ENCODE measurements at places on chromosomes 2 and 18. TPM values are rescaled to one million over a fixed set of nuclear protein-coding genes. Genes with fewer than 3 reads are reported as not detected.

DSG4 gene
- total RNA-seq, result not detected

LRP2 gene
- total RNA-seq, result not detected

EPB41L5 gene
- 16.3 TPM for total RNA-seq

FOXD4L1 gene
- total RNA-seq, result not detected

CREG2 gene
- 0.36 TPM for total RNA-seq

C2orf78 gene
- not detected for total RNA-seq

UGT1A3 gene
- not detected for total RNA-seq

WDR43 gene
- total RNA-seq, result 45.3 TPM

GRCh38 chr2:239441261-239442078 is 40.6 kb upstream of the HDAC4 start:
- peak overlapping the region; percentile 10 for H3K4me3 ChIP-seq
- H3K27ac ChIP-seq, result no peak overlapping the region
- no peak for DNase-seq
- no peaks in the 10 kb centered on the region for H3K36me3 ChIP-seq

- H3K4me1 ChIP-seq, result no peaks in the 10 kb centered on the region
- no peak for DNase-seq
- H3K36me3 ChIP-seq, result no peaks in the 10 kb centered on the region
- no peak overlapping the region for H3K4me3 ChIP-seq
These were observed 1288.0 kb upstream of the ZEB2 start for GRCh38 chr2:145807968-145808367.

DNA sequence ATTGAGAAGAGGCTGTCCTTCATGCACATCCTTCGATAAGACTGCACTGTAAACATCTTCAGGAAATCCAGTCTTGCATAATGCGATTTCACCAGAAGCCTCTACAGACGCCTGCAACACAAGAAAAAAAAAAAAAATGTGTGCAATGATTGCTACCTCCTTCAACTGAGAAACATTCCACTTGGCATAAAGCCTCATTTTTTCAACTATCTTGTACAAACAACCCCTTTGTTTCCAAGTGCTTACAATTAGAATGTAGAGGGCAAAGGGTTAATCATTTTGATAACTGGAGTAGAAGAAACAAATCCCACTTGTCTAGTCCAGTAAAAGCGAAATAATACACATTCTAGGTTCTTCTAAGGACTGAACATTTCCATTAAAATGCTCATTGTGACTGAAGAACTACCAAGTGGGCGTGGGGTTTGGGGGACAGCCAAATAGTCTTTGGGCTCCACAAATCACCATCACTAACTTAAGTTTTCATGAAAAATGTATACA is 29.2 kb downstream of the CDH2 start:
- H3K27ac ChIP-seq, result no peak overlapping the region
- H3K4me3 ChIP-seq, result no peak overlapping the region

GRCh38 chr18:5709476-5710095 is 165.8 kb upstream of the EPB41L3 start:
- H3K36me3 ChIP-seq, result no peaks in the 10 kb centered on the region
- no peak for DNase-seq
- H3K4me1 ChIP-seq, result no peaks in the 10 kb centered on the region

DNA sequence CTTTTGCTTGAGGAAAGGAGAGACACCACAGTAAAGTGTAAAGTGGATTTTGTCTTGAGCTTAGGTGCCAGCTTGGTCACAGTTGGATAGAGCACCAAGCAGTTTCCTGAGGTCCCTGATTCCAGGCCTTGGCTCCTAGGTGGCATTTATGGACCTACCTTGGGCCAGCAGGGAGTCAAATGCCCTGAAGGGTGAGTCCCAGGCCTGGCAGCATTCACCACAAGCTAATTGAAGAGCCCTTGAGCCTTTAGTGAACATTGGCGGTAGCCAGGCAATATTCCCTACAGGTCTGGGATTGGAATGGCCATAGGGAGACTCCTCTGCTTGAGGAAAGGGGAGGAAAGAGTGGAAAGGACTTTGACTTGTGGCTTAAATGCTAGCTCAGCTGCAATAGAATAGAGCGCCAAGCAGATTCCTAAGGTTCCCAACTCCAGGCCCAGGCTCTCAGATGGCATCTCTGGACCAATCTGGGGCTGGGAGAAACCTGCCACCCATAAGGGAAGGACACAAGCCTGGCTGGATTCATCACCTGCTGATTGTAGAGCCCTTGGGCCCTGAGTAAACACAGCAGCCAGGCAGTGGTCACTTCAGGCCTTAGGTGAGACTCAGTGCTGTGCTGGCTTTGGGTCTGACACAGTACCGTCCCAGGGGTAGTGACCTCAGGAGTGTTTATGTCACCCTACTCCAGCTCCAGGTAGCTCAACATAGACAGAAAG is 137.5 kb upstream of the OTOS start:
- H3K4me3 ChIP-seq, result no peak overlapping the region
- no peaks in the 10 kb centered on the region for H3K27me3 ChIP-seq
- no peaks in the 10 kb centered on the region for H3K4me1 ChIP-seq
- no peak for DNase-seq
- no peaks in the 10 kb centered on the region for H3K36me3 ChIP-seq
- no peak overlapping the region for H3K27ac ChIP-seq

- H3K27me3 ChIP-seq, result no peaks in the 10 kb centered on the region
- H3K4me3 ChIP-seq, result no peak overlapping the region
- peaks cover 80% of the 10 kb centered on the region for H3K36me3 ChIP-seq
- DNase-seq, result peak; percentile 48
These were observed 6.1 kb upstream of the PCBP1 start for GRCh38 chr2:70081221-70081620.

GRCh38 chr2:27320958-27321543 is 1.8 kb downstream of the MPV17 start:
- H3K4me1 ChIP-seq, result peaks cover 30% of the 10 kb centered on the region
- peaks cover 8% of the 10 kb centered on the region for H3K36me3 ChIP-seq
- H3K27ac ChIP-seq, result no peak overlapping the region
- no peak overlapping the region for H3K4me3 ChIP-seq

DNA sequence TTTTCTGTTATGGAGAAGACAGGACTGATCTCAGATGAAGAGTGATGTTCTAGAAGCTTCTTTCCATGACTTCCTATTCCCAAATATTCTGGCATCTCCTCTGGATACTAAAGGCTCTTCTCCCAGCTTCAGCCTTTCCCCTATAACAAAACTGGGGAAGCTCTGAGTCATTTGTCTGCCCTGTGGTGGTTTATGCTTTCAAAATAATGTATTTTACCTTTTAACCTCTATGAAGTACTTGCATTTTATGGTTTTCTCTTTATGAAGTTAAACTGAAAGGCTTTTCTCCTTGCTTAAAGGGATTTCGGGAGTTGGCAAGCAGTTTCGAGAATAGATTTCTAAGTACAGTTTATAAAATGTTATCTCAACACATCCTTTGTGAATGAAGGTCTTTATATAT is 104.4 kb downstream of the TANC1 start:
- H3K36me3 ChIP-seq, result no peaks in the 10 kb centered on the region
- H3K4me1 ChIP-seq, result peaks cover 58% of the 10 kb centered on the region
- H3K27ac ChIP-seq, result peak overlapping the region; percentile 50
- H3K4me3 ChIP-seq, result no peak overlapping the region

GRCh38 chr2:149652926-149653325 is 65.4 kb upstream of the MMADHC start:
- no peaks in the 10 kb centered on the region for H3K36me3 ChIP-seq
- no peaks in the 10 kb centered on the region for H3K4me1 ChIP-seq
- H3K4me3 ChIP-seq, result no peak overlapping the region
- no peak for DNase-seq
- H3K27ac ChIP-seq, result no peak overlapping the region
- H3K27me3 ChIP-seq, result no peaks in the 10 kb centered on the region

DNA sequence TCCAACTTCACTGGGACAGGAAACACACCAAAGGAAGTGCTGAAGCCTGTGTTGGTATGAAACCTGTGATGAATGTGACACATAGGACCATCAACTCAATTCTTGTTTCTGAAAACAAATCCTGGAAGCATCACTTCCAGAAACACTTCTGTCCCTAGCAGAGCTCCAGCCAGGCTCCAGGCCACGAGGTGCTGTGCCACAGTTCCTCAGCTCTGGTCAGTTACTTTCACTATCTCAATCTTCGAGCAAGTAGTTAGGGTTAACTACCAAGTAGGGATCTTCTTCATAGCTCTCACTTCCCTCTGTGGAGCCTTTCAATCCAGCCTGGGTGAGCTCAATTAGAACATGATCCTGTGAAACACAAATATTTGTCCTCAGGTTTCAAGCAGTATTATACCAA is 3.6 kb upstream of the LCT start:
- H3K27me3 ChIP-seq, result no peaks in the 10 kb centered on the region
- peaks cover 5% of the 10 kb centered on the region for H3K36me3 ChIP-seq
- no peak for DNase-seq
- H3K27ac ChIP-seq, result peak overlapping the region; percentile 13
- no peaks in the 10 kb centered on the region for H3K4me1 ChIP-seq

DNA sequence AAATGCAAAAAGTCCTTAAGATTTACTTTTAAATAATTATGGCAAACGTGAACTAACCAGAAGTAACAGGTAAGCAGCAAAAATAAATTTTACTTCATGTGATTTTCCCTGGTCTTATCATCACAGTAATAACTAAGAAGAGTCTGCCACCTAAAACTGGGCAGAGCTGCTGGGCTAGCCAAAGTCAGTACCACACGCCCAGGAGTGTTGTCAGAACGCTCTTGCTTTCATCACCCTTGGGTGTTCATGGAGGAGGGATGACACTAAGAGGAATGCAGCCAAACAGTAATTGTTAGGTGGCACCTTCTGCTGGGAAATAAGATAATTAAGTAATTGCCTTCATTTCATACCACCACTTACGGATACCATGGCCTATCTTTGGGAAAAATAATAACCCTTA is 92.0 kb upstream of the NEUROD1 start:
- no peak overlapping the region for H3K4me3 ChIP-seq
- no peak overlapping the region for H3K27ac ChIP-seq

DNA sequence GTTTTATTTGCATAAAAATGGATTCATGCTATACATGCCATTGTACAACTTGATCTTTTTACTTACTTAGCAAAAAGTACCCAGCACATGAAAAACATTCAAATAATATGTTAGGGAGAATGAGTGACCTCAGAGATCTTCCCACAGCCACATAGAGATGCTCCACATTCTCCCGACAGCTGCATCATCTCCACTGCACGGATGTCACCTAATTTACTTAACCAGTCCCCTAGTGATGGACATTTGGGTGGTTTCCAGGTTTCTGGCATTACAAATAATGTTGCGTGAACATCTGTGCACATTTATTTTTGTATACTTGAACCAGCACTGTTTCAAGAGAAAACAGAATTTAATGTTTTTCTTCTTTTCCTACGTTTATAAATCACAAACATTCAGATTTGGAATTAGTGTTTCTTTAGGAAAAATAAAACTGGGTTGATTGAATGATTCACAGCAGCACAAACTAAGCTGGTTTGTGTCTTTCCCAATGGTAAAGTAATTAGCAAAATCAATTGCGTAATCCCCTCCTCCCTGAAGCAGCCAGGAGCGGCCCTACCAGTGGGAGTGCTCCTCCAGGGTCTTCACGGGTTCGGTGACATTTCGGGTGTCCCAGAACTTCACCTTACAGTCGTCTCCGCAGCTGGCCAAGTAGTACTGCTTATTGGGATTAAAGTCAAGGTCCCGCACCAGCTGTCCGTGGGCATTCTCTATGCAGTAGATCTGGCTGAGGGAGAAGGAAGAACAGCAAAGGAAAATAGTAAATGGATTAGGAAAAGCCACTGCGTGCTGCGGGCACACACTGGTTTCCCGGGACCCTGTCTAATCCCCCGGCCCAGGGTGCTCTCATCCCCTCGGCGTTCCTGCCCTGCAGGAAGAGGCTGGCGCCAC is 183.9 kb downstream of the EIPR1 start:
- no peaks in the 10 kb centered on the region for H3K4me1 ChIP-seq
- H3K4me3 ChIP-seq, result no peak overlapping the region
- DNase-seq, result no peak
- no peak overlapping the region for H3K27ac ChIP-seq
- H3K27me3 ChIP-seq, result no peaks in the 10 kb centered on the region

DNA sequence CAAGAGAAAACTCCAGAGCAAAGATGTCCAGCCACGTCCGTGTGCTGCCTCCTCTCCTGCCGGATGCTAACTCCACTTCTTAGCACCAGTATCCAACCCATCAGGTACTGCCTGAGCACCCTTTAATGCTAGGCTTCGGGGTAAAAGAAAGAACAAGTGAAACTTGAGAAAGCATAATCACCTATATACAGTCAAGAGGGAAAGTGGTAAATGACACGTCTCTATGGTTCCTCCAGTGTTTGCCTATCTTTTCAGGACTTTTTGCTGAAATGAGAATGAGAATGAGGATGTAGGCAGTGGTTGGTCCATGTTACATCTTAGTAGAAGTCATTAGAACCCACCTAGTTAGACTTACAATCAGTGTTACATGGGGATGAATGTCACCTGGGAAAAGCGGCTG is 47.9 kb downstream of the EPHA4 start:
- peaks cover 26% of the 10 kb centered on the region for H3K4me1 ChIP-seq
- no peaks in the 10 kb centered on the region for H3K27me3 ChIP-seq
- no peak for DNase-seq
- H3K27ac ChIP-seq, result no peak overlapping the region

- DNase-seq, result no peak
- no peak overlapping the region for H3K4me3 ChIP-seq
- no peaks in the 10 kb centered on the region for H3K36me3 ChIP-seq
- H3K4me1 ChIP-seq, result no peaks in the 10 kb centered on the region
These were observed 20.6 kb upstream of the TMEFF2 start for GRCh38 chr2:192215096-192215877.

GRCh38 chr2:84288293-84288692 is 170.8 kb downstream of the SUCLG1 start:
- no peak overlapping the region for H3K4me3 ChIP-seq
- no peak for DNase-seq
- H3K36me3 ChIP-seq, result no peaks in the 10 kb centered on the region
- no peaks in the 10 kb centered on the region for H3K4me1 ChIP-seq

DNA sequence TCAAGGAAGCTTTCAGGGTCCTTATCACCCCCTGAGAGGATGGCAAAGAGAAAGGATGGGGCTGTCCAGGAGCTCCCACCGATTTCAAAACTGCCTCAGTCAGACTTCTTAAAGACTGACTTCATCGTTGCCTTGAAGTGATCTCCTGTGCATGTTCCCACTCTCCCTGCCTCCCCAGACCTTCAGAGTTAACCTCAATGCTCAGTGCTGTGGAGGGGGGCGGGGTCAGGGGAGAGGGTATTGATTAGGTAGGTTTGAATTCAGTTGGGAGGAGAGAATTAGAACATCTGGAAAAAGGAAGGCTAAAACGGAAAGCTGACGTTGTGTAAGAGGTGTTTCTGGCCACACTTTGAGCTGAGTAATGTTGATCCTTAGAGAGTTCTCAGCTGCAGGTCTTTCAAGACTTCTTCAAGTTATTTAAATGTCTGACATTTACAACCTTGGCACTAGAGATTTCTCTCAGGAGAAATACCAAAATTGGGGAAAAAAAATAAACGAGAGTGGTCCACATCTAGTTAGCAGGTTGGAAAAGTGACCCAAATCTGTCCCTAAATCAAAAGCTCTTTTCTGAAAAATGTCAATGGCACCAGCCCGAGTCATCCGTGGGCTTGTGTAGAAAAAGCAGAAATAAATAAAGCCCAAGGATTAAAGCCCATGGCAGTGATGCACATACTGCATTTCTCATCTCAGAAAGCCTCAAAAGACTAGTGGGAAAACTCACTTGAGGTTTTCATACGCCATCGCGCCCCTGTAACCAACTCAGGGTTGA is 134.7 kb upstream of the EPAS1 start:
- H3K4me1 ChIP-seq, result peaks cover 69% of the 10 kb centered on the region
- H3K4me3 ChIP-seq, result no peak overlapping the region
- H3K36me3 ChIP-seq, result no peaks in the 10 kb centered on the region
- peak overlapping the region; percentile 64 for H3K27ac ChIP-seq

- peaks cover 47% of the 10 kb centered on the region for H3K4me1 ChIP-seq
- no peaks in the 10 kb centered on the region for H3K36me3 ChIP-seq
- H3K27me3 ChIP-seq, result no peaks in the 10 kb centered on the region
- H3K4me3 ChIP-seq, result peak overlapping the region; percentile 0
- DNase-seq, result peak; percentile 93
These were observed 71.6 kb downstream of the NDUFA10 start for GRCh38 chr2:239953418-239954061.
